Jurkat, Clone E6-1 (cell line): ENCODE measurements at places on chromosomes 12 and 14.

DNA sequence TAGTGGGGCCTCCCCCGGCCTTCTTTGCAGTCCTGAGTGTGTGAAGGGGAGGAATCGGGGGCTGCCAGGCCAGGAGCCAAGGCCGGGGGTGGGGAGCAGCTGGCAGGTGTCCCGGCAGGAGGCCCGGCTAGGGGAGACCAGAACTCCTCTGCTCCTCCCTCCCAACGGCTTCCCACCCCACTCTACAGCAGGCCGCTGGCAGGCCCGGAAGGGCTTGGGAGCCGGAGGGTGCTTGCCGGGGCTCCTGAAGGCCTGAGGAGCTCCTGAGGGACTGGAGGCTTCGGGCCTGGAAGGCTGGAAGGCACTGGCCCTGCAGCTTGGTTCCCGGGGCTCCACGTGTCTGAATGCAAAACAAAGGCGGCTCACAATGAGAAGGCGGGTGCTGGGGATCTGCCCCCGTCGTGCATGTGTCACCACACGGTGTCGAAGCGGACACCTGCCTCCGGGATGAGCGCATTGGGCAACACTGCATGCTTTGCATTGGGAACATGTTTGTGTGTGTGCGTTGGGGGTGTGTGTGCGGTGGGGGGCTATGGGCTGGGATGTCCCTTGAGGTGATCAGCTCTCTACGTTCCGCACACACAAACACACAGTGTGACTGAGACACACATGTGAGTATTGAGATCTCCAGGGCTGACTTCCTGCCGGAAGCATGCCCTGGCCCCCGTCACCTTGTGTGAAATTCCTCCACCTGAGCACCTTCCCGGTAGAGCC is 30.9 kb upstream of the ANKRD9 start:
- DNase-seq = no peak

GRCh38 chr12:13342971-13343370 is 146.4 kb downstream of the EMP1 start:
- no peak for DNase-seq

DNA sequence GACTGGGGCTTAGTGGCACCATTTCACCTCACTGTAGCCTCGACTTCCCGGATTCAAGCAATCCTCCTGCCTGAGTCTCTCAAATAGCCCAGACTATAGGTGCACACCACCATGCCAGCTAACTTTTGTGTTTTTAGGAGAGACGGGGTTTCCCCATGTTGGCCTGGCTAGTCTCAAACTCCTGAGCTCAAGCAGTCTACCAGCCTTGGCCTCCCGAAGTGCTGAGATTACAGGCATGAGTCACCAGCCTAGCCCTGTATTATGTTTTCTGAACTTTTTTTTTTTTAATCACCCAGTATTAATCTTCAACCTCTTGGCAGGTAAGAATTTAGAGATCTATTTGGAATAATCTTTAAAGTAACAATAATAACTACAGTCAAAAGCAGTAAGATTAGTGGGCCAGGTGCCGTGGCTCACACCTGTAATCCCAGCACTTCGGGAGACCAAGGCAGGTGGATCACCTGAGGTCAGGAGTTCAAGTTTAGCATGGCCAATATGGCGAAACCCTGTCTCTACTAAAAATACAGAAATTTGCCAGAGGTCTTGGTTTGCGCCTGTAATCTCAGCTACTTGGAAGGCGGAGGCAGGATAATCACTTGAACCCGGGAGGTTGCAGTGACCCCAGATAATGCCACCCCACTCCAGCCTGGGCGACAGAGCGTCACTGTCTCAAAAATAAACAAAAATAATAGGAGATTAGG is 8.6 kb downstream of the NANOG start:
- DNase-seq = no peak

DNA sequence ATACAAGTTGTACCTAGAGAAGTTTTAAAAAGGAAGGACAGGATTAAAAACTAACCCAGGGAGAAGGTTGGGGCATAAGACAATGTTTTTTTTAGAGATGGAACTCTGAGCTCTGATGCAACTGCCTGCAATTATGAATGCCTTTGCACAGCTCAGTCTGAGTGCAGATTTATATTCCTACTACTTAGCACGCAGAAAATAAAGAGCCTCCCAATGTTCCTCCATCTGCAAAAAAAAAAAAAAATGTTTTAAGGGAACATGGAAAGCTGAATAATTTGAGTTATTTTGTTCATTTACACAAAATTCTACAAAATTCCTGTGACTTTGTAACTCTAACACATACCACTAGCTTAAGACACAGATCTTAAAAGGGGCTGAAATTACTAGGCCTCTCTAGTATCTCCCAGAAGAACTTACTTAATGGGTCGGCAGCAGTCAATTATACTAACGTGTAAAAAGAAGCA is 15.7 kb downstream of the CLIP1 start:
- no peak for DNase-seq

- no peak for DNase-seq
Measured at GRCh38 chr12:40226705-40227104, 1.9 kb downstream of the LRRK2 start.

GRCh38 chr12:109581856-109582255 is 8.3 kb downstream of the MVK start:
- DNase-seq = no peak

- no peak for DNase-seq
Measured at GRCh38 chr14:105534586-105534985, 8.2 kb downstream of the TMEM121 start.

- no peak for DNase-seq
Measured at GRCh38 chr14:53767566-53767965, 189.1 kb downstream of the BMP4 start.

- no peak for DNase-seq
Measured at GRCh38 chr14:69850086-69850735, 29.0 kb upstream of the SMOC1 start.

DNA sequence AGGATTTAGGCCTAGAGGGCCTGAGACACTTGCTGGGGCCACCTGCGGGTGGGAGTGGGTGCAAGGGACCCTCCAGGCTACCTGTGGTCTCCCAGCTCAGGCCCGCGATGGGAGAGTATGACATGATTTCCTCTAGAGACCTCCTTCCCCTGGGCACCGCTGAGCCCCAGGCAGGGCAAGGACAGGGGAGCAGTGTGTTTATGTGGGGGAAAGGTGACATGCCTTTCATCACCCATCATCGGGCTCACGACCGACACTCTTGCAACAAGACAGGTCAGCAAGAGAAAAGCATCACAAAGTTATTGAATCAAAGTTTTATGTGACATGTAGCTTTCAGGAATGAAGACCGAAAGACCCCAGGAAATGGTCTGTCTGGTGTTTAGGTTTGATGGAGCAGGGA is 19.9 kb downstream of the SH2B3 start:
- no peak for DNase-seq

DNA sequence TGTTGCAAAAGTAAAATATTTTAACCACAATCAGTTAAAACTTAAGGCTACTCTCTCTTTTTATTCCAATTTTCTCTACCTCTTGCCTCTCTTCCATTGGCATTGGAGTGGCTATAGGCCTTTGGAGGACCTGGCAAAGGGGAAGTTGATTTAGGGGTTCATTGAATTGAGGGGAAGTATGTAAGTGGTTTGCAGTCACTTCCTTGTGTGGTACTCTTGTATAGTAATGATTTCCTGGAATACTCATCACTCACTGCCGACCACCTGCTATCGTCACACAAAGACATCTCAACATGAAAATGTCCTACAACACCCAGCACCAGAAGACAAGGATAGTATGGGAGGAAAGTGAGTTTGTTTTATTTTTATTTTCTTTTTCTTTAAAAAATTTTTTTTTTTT is 45.7 kb upstream of the CPM start:
- no peak for DNase-seq

DNA sequence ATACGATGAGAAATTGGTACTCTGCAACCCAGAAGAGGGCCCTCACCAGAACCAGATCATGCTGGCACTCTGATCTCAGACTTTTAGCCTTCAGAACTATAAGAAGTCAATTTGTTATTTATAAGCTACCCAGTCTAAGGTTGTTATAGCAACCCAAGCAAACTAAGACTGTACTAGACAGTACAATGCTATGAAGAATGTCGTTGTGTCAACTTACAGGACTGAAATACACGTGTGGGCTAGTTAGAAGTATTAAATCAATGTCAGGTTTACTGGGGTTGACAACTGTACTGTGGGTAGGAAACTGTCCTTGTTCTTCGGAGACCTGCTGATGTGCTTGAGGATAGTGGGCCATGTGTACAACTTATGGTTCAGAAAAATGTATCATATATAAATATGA is 19.7 kb downstream of the DUSP16 start:
- DNase-seq = no peak

- DNase-seq = no peak
Measured at GRCh38 chr14:85873006-85873405, 343.1 kb downstream of the FLRT2 start.

DNA sequence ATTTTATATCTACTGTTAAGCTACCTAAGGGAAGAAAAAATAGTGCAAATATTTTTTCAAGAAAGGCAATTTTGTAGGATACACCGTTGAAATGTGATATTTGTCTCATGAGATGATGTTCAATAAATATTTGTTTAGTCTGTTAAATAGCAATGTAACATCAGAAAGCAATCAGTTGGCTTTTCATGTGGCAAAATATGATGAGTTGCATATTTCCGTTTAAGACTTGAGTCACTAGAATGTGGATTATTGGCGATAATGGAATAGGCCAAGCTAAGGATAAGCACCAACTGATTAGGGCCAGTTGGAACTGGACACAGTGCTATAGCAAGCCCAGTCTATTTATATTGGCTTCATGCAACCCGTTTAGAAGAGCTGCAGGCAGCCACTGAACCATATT is 250.4 kb upstream of the SLC16A7 start:
- no peak for DNase-seq
